ENCODE measurements at places on chromosomes 7 and 10. TPM values are rescaled to one million over a fixed set of nuclear protein-coding genes. Genes with fewer than 3 reads are reported as not detected.

HECW1 gene
- 0.16 TPM for total RNA-seq

GRCh38 chr10:118501637-118502440 lies 93.6 kb downstream of the PRLHR start:
- no peak for DNase-seq

- no peak for DNase-seq
Measured at GRCh38 chr7:28338041-28338440, 74.3 kb upstream of the CREB5 start.

AASS gene
- total RNA-seq = 60.7 TPM

- DNase-seq = no peak
Measured at GRCh38 chr7:87212498-87212897, 7.0 kb downstream of the TMEM243 start.

DNA sequence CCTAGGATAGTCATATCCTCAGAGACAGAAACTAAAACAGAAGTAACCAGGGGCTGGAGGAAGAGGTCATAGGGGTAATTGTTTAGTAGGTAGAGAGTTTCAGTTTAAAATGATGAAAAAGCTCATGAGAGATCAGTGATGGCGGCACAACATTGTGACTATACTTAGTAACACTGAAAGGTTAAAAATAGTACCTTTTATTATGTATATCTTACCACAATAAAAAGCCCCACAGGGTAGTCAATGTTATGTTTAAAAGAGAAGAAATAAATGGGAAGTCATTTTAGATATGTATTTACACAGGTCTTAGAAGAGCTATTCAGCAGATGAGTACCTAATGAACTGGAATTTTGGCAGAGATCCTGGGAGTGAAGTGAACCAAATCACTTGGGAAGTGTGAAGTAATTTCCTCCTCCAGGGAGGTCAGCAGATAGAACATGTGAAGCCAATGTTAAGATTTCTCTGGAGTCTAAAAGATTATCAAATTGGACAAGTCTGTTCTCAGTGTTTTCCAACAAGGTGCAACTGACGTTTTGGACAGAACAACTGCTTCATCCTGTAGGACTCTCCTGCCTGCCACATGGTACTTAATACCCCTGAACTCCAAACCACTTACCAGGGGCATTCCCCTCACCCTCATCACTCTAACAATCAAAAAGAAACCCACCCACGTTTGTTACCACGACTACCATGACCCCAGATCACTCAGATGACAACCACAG lies 6.4 kb downstream of the CDCA7L start:
- no peak for DNase-seq

DENND2A gene
- total RNA-seq = 34.4 TPM

All from urinary bladder (tissue), 4 donors.